CD4-positive, alpha-beta T cell treated with Interleukin-1 beta for 1 hour (primary cell): ENCODE measurements at places on chromosomes 1 and 21.

DNA sequence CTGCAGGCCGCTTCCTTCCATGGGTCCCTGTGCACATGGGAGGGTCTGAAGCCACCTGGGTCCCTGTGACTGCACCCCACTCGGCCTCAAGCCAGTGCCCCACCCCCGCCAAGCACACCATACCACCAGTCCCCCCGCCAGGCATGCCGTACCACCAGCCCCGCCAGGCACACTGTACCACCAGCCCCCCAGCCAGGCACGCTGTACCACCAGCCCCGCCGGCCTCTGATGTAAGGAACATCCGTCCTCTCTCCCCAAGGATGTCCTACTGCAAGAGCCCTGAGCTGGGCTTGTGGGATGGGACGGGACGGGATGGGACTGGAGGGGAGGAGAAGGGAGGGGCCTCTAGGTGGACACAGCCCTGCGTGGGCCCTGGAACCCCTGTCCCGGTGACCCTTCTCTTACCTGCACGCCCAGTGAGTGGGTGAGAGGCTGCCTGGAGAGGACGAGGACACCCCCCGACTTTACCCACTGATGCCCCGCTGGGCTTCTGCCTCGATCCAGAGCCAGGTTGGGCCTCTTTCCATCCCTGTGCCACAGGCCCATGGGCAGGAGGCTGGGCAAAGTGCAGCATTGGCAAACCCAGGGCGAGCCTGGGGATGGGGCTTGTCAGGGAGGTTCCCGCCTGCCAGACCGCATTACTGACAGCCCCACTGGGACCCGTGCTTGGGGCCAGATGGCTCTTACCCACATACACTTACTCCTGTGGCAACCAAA lies 40.8 kb upstream of the COL6A1 start:
- no peak for DNase-seq

DNA sequence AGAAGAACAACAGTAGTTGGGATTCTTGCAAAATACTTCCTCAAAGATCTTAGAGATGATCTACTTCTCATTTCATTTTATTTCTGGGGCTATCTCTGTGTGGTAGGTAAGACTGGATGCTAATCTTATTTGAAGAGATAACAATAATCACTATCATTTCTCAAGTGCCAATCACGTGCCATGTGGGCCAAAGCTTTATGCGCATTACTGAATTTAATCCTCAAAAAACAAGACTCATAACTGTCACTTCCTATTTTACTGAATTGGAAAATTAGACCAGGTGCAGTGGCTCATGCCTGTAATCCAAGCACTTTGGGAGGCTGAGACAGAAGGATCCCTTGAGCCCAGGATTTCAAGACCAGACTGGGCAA lies 121.7 kb downstream of the KCNN3 start:
- no peak for DNase-seq

- no peak for DNase-seq
These were observed 9.7 kb upstream of the ATAD3B start for GRCh38 chr1:1461721-1462317.

DNA sequence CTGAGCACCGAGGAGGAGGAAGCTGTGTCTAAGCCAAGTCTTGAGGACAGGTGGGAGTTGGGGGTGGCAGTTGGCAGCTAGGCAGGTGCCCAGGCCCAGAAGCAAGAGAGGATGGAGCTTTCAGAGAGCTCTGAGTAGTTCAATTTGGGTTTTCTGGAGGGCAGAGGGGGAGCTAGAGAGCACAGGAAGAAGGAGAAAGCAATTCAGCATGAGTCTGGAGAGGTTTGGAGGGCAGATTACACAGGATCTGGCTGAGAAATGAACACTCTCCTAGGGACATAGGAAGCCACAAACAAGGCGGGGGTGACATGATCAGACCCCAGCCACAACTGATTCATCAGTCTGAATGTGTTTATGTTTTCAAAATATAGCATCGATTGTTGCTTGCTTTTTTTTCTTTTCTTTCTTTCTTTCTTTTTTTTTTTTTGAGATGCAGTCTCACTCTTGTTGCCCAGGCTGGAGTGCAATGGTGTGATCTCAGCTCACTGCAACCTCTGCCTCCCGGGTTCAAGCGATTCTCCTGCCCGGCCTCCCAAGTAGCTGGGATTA lies 23.8 kb downstream of the PTPRF start:
- DNase-seq = peak; percentile 27

GRCh38 chr1:170634824-170635410 lies 29.0 kb upstream of the PRRX1 start:
- no peak for DNase-seq

DNA sequence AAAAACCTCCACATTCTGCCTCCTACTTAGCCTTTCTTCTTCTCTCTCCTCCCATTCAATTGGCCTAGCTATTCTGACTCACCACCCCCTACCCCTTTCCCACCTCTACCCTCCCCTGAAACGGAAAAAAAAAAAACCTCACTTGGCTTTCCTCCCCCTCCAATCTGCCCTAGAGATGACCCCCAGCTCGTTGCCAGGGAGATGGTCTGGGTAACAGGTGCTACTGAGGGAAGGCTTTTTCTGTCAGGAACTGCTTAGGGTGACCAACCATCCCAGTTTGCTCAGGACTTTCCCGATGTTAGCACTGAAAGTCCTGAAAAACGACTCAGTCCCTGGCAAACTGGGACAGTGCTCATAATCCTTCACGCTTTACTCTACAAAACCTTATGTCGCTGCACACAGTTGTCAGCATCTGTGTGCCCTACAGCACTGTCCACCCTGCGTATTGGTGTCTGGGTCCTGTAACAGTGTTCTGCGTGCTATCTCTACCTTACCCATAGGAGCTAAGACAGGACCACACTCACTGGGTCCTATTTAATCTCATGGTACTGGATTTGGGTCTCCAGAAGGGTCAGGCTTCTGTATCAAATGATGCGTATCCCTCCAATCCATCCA lies 7.7 kb upstream of the CADM3 start:
- DNase-seq = no peak

- DNase-seq = no peak
These were observed 63.9 kb downstream of the CSMD2 start for GRCh38 chr1:34101151-34101550.

DNA sequence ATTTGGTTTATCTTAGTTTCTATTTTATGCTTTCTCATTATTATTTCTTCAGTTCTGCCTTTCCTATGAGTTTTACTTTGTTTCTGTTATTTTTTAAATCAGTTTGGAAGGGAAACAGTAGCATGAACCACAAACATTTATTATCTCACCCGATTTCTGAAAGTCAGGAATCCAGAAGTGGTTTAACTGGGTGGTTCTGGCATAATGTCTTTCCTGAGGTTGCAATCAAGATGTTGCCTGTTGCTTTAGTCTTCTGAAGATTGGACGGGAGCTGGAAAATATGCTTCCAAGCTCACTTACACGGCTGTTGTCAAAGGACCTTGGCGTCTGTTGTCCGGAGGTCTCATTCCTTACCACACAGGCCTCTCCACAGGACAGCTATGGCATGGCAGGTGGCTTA lies 50.4 kb downstream of the SNRPE start:
- no peak for DNase-seq

DNA sequence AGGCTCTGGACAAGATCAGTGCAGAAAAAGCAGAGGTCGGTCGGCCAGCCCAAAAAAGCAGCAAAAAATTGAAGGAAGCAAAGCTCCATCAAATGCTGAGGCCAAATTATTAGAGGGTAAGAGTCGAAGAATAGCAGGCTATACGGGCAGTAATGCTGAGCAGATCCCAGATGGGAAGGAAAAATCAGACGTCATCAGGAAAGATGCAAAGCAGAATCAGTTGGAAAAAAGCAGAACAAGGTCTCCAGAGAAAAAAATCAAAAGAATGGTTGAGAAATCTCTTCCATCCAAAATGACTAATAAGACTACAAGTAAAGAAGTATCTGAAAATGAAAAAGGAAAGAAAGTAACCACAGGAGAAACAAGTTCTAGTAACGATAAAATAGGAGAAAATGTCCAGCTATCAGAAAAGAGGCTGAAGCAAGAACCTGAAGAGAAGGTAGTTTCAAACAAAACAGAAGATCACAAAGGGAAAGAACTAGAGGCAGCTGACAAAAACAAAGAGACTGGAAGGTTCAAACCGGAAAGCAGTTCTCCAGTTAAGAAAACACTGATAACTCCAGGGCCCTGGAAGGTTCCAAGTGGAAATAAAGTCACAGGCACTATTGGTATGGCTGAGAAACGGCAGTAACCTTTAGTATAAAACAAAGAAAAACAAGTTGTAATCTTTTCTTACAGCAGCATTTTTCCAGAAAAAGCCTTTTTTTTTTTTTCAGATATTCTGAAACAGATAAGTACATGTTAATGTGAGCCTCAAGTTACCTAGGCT lies 75.7 kb downstream of the PHTF1 start:
- no peak for DNase-seq

- DNase-seq = no peak
These were observed 8.4 kb upstream of the NBPF11 start for GRCh38 chr1:148160343-148161052.

DNA sequence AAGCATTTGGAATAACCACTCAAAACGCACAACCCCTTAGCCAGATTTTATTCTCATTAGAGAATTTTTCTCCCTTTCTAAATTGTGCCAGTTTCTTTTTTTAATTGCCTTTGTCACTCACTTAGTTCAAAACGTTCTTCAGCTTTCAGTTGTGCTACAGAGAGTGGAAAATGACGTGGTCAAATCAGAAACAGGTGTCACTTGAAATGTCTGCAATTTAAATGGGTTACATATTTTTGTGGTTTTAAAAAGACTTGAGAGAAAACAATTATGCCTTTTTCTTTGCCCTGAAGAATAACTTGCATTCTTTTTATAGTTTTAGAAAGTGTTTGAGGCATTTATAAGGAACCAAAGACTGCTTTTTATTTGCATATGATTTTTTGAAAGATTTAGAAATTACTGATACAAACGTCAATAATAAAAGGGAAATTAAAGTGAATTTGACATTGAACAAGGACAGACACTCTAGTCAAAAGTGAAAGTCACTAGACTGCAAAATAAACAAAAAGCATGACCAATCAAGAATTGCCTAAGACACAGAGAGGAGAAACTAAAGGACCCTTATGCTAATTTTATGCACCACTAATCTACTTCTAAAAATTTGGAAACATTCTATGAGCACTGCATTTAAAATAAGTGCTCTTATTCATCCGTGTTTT lies 191.0 kb downstream of the TPR start:
- no peak for DNase-seq

GRCh38 chr1:109876617-109877316 lies 33.9 kb upstream of the CSF1 start:
- DNase-seq = no peak

- no peak for DNase-seq
These were observed 605.3 kb downstream of the KCNT2 start for GRCh38 chr1:196002906-196003305.

DNA sequence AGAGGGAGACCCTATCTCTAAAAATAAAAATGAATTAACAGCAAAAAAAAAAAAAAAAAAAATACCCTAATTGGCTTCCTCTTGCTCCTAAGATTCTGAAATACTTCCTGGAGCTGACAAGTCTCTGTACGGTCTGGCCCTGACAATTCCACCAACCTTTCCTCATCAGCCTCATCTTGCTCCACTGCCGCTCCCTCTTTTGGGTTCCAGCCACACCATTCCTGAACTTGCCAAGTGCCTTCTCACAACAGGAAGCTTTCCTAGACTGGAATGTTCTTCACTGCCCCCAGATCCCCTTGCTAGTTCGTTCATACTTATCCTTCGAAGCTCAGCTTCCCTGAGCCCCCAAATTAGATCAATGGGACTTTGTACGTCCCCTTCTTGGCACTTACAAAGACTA lies 37.0 kb downstream of the AKNAD1 start:
- DNase-seq = no peak

DNA sequence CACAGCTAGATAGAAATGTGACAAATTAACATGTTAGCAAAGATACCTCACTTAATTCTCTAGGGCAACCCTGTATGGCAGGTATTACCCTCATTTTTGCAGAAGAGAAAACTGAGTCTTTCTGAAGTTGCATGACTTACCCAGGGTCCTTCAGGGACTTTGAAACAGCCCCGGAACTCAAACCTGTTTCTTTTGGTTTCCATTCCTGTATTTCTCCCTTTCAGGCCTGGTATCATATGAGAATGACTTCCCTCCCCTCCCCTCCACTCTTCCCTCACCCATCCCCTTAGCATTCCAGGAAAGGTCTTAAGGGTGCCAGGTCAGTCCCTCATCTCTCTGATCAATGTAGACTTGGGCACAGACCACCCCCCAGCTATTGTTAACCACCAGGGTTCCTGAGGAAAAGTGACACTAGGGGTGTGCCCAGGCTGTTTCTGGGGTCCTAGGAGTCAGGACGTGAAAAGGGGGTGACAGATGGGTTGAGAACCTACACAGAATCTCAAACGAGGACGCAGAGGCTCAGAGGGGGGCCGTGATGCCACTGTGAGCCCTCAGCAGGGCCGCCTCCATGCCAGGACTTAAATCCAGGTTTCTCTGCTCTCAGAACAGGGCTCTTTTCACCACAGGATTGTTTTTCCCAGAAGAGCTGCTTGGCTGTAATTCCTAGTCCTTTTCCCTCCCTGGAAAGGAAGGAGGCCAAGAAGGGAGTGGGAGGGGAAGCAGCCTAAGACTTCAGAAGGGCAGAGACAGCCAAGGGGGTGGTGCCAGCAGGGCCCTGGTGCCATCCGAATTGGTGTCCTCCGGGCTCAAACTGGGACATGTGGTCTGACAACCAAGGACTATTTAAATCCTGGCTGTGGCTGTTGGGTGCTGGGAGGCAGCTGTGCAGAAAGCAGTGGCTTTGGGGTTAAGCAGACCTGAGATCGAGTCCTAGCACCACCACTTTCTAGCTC lies 2.1 kb upstream of the WASF2 start:
- no peak for DNase-seq

GRCh38 chr1:100213141-100213540 lies 35.1 kb upstream of the LRRC39 start:
- no peak for DNase-seq

DNA sequence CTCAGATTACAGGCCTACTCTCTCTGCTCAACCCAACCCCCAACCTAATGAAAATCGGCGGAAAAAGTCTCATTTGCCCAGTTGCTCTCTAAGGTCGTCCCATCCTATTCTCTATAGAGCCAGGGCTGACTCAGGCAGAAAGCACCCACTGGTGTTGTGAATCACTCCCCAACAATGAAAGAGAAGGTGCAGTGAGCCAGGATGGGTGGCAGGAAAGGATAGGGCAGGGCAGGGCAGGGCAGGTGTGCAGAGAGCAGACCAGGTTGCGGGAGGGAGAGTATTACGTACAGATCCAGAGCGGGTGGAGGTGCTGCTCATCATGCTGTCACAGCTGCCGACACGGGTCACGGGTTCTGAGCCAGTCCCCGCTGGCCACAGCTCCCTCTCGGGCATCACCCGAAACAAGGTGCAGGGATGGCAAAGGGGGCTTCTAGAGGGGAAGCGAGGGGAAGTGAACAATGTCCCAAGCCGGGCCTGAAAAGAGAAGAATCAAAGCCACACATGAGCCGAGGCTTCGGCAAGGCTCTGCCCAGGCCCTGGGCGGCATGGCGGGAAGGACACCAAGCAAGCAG lies 5.3 kb downstream of the C1orf116 start:
- DNase-seq = no peak

GRCh38 chr1:26696654-26697430 lies 1.0 kb downstream of the ARID1A start:
- peak; percentile 68 for DNase-seq

- no peak for DNase-seq
These were observed 52.9 kb downstream of the MATN1 start for GRCh38 chr1:30670240-30671060.

DNA sequence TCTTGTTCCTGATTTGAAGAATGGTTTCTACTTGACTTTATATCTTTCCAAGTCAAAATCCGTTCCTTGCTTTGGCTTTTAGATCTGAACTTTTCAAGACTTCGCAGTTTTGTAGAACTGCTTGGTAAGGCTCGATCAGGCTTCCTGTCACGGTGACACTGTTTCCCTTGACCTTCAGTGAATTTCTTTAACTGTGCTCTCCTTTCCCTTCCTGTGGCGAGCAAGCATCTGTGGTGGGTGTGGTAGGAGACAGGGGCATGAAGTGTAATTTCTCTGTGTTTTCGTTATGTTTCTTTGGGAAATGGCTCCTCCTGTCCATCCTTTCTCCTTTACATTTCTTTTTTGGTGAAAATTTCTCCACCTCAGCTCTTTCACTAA lies 10.4 kb downstream of the STYXL2 start:
- DNase-seq = no peak
